ENCODE measurements at places on chromosomes 3 and 15. TPM values are rescaled to one million over a fixed set of nuclear protein-coding genes. Genes with fewer than 3 reads are reported as not detected.

Gene CXCR6
- 0.53 TPM for total RNA-seq

GRCh38 chr3:3714572-3714971, 84.7 kb upstream of the LRRN1 start:
- no peak for DNase-seq

Gene ECE2
- 2.3 TPM for total RNA-seq

GRCh38 chr15:55823699-55824340, 80.9 kb upstream of the PRTG start:
- no peak for DNase-seq

Gene FBXL22
- total RNA-seq: 40.8 TPM
